ENCODE measurements at places on chromosomes 7 and 10.

GRCh38 chr7:36210291-36210922, 57.4 kb downstream of the EEPD1 start:
- no peak for DNase-seq

- no peak for DNase-seq
Observed at GRCh38 chr7:29588212-29588611, 24.6 kb downstream of the PRR15 start.

DNA sequence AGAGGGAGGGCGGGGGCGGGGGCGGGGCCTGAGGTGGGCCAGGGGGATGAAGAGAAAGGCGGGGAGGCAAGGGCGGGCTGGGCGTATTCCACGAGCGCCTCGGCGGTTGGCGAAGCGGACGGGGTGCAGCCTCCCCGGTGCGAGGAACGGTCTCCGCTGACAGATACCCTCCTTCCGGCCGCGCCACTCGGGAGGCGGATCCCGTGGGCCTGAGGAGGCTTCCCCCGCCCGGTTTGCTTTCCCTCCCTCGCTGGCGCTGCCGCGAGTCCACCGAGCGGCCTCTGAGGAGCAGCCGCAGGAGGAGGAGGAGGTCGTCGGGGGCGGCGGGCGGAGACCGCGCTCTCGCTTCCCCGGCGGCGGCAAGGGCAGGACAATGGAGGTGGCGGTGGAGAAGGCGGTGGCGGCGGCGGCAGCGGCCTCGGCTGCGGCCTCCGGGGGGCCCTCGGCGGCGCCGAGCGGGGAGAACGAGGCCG, at the start of gene TRIM24:
Gene TRIM24 (plus strand): TSS at position 84 of the 473 bp plus-strand sequence. CDS start 290 bp downstream, at position 374.
- peak; percentile 81 for DNase-seq

DNA sequence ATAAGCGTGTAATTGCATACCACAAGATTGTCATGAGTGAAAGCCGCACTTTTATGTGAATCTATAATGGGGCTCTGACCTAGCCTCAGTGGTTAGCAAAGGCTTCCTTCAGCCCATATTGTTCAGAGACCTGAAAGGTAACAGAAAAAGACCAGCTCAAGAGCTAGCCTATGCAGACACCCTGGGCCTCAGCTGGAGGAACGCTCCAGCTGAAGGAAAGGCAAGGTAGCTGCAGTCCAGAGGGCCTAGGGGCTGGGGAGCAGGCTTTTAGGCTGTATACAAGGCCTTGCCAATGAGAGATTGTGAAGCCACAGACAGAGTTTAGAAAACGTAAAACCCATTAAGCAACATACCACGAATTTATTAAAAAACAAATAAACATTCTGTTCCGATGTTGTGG, 246.6 kb upstream of the GHITM start:
- no peak for DNase-seq

DNA sequence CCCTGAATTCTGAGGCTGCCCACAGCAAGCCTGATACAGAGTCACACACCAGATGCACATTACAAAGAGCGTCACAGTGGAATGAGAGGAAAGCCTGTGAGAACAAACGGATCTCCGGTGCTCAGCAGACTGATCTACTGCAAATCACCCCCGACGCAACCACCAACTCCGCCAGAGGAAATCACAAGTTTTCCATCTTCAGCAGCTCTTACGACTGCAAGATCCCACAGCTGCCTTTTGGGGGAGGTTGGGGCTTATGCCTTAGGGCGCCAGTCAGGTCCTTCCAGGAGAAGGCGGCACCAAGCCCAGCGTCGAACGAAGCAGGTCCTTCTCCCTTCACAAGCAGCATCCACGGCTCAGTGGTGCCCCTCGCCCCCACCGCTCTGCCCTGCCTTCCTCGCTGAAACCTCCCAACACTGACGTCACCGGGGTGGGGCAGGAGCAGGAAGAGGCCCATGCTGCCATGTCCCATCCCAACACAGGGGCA, 32.5 kb downstream of the PTPRN2 start:
- no peak for DNase-seq

DNA sequence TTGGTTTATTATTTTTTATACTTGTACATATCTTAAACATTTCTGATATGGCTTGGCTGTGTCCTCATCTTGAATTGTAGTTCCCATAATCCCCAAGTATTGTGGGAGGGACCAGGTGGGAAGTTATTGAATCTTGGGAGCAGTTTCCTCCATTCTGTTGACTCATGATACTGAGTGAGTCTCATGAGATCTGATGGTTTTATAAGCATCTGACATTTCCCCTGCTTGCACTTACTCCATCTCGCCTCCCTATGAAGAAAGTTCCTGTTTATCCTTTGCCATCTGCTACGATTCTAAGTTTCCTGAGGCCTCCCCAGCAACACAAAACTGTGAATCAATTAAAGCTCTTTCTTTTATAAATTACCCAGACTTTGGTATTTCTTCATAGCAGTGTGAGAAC, 207.7 kb downstream of the TPK1 start:
- no peak for DNase-seq

GRCh38 chr7:151607464-151607867, 87.8 kb upstream of the RHEB start:
- DNase-seq: no peak

DNA sequence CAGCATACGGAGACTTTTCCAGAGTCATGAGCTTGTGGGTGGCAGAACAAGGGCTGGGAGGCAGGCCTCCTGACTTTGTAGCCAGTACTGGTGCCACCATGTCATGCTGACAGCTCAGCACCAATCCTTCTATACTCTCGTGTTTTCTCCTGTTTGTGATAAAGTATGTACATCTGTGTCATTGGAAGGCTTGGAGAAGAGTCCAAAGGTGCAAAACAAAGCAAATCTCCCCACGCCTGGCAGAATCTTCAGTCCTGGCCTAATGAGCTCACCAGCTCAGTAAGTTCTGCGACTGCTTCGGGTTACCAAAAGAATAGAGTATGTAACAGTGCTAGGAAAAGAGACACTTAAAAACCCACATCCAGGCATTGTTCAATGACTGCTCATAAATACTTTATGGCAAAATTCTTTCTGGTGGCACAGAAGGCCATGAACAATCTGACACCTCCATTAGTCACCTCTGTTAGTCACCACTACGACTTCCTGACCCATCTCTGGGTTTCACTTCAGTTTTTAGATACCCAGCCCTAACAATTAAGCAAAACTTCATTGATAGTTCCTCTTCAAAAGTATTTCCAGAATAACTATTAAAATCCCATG, 24.5 kb downstream of the STEAP1 start:
- DNase-seq: no peak

GRCh38 chr7:108313086-108313485, 143.2 kb downstream of the NRCAM start:
- DNase-seq: no peak

- no peak for DNase-seq
Observed at GRCh38 chr10:81179324-81179723, 641.6 kb downstream of the SH2D4B start.

- no peak for DNase-seq
Observed at GRCh38 chr7:124086843-124087242, 54.0 kb upstream of the TMEM229A start.

DNA sequence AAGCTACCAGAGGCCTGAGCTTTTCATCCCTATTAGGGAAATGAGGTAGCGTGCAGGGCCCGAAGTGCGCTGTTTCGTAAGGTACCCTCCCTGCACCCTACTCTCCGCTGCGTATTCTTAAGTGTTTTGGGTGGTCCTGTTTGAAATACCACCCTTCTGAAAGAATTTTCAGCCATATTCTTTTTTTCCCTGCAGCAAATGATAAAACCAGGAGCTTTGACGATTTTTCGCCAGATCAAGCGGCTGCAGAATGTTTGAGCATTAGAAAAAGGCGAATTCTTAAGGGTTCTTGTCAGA, 1.2 kb downstream of the RSBN1L start:
- DNase-seq: no peak
